ENCODE measurements at places on chromosomes 16 and 17.

GRCh38 chr16:11677451-11677951, 9.2 kb downstream of the SNN start:
- no peak for DNase-seq

DNA sequence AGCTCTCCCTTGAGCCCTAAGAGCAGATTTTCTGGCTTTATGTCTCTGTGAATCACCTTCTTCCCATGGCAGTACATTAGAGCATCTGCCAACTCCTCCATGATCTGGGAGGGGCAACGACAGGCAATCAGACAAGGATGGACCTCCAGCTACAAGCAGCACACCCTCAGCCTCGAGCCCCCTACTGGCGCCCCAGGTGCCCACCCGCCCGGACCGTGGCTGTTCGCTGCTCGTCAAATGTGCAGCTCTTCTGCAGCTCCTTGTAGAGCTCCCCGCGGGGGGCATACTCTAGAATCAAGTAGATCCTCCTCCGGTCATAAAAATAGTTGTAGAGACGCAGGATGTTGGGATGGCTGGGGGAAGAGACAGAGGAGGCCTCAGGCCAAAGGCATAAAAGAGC, 3.8 kb downstream of the AURKB start:
- DNase-seq, result no peak

GRCh38 chr16:75216127-75216526, 2.7 kb upstream of the CTRB1 start:
- no peak for DNase-seq

- DNase-seq, result no peak
These were observed 19.9 kb downstream of the ADAM11 start for GRCh38 chr17:44778656-44779210.

- DNase-seq, result no peak
These were observed 37.6 kb downstream of the HASPIN start for GRCh38 chr17:3761036-3761917.

DNA sequence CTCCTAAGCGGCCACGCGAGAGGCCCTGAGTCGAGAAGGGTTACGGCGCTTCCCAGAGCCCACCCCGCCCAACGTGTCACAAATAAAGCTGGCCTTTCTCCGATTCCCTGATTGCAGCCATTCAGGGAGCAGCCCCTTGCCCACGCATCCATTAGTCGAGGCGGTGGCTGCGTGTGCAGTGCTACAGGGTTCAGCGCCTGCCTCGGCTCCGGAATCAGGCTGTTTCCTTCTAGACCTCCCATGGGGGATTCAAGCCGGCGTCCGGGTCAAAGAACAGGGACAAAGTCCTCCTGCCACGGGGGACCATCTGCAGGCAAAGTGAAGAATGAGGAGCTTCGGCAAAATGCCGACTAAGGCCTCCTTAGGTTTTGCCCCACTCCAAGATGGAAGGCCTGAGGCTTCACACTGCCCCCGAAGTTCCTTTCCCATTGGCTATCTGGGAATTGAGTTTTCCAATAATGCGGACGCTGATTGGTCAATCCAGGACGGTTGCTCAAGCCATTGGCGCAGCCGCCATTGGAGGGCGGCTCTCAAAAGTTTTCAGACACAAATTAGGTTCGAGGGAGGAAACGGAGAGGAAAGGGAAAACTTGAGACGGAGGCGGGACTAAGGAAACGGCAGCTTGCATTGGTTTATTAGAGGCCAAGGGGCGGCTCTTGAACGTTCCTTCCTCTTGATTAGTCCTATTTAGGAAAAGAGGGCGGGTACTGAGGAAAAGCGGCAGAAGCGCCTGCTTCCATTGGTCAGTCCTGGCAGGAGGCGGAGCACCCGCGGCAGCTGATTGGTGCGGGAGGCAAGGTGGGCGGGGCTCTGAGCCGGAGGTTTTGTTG, 430 bp upstream of the KATNB1 start:
- DNase-seq, result peak; percentile 93

DNA sequence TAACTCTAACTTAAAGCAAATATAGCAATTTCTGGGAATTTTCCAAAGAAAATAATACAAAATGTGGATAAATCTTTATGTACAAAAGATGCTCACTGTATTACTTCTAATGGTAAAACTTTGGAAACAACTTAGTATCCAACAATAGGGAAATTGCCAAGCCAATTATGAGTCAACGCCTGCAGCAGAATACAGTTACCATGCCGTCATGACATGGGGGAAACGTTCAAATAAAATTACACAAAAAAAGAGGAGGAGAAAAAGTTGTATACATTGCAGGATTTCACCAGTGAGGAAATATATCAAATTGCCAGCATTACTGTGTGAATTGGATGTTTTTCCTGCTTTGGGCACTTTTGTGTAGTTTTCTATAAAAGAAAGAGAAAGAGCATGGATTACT, 469.6 kb downstream of the SOX9 start:
- DNase-seq, result no peak

DNA sequence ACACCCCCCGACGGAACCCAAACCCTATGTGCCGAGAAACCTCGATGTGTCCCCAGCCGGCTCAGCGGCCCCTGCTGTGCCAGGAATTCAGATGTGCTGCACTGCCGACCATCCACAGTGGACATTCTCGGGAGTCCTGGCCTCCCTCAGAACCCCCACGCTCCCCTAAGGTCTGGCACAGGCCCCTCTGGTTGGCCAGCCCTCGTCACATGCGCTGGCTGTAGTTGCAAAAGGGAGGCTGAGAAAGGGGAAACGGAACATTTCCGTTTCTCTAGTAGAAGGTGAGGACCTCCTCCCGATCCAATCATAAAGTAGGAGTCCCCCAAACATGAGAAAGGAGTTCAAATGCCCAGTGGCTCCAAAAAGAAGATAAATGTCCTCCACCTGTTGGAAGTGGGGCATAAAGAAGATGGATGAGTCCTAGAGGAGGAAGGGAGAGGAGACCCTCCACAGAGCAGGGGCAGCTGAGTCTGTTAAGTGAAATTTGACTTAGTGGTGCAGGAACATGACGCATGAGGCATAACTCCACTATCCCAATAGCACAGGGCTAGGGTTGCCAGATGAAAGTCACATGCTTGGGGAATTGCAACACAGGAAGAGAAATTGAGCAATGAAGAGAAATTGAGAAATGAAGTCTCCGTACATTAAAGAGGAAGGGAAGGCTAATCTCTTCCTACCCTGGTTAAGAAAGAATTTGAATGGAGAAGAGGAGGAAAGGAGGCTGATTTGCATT, 49.3 kb upstream of the WSB1 start:
- DNase-seq, result no peak

DNA sequence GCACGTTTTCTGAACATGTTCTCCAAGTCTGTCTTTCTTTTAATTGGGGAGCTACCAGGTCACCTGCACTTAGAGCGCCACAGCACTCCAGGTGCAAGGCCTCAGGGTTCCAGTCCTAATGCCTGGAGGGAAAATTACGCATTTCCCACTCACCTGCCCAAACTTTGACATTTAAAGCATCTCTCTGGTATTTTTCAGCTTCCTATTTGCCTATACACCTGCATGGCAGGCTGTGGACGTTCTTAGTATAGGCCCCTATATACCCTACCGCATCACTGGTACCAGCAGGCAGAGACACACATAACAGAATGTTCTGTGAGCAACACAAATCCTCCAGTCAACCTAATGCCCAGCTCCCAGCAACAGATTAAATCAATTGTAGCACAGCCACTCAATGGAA, 213.3 kb downstream of the MRTFB start:
- no peak for DNase-seq

DNA sequence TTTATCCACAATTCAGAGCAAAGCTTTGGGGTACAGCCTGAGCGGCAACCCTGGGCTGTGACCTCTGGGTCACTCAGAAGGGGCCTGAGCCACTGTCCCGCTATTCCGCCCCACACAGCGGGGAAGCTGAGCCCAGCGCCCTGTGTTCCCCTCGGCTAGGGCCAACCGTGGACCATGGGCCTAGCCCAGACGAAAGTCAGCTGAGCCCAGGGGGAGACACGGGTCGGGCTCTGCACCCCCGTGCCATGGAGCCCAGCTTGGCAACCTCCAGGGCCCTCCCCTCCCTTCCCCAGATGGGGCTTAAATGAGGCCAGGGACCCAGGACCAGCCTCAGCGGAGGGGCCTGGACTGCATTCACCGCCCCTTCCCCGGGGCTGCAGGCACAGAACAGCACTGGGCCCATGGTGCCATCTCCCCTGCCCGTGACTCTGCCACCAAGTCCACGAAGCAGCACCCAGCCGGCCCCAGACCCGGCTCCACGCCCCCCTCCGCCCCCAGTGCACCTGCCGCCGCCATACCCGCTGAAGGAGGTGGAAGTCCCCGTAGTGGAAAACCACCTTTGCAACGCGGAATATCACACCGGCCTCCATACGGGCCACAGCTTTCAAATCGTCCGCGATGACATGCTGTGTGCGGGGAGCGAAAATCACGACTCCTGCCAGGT, 1.8 kb downstream of the TPSD1 start:
- no peak for DNase-seq

Data from activated CD8-positive, alpha-beta memory T cell treated with anti-CD3 and anti-CD28 coated beads for 1 hour (primary cell).